ENCODE measurements at places on chromosomes 3 and 15.

DNA sequence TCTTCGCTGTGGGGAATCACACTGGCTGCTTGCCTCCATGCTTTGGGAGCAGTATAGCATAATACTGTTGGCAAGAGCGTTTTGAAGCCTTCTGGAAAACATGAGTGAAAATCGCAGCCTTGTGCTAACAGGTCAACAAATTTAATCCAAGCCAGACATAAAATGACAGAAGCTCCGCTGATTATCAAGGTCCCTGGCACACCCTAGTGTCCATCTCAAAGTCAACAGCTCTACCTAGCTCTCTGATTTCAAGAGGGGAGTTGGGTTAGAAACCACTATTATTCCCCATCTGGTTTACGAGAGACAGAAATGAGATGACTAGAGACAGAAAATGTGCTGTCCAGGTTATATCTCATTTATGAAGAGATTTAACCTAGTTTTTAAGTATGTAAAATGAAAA lies 73.6 kb upstream of the MDFIC2 start:
- DNase-seq = no peak

DNA sequence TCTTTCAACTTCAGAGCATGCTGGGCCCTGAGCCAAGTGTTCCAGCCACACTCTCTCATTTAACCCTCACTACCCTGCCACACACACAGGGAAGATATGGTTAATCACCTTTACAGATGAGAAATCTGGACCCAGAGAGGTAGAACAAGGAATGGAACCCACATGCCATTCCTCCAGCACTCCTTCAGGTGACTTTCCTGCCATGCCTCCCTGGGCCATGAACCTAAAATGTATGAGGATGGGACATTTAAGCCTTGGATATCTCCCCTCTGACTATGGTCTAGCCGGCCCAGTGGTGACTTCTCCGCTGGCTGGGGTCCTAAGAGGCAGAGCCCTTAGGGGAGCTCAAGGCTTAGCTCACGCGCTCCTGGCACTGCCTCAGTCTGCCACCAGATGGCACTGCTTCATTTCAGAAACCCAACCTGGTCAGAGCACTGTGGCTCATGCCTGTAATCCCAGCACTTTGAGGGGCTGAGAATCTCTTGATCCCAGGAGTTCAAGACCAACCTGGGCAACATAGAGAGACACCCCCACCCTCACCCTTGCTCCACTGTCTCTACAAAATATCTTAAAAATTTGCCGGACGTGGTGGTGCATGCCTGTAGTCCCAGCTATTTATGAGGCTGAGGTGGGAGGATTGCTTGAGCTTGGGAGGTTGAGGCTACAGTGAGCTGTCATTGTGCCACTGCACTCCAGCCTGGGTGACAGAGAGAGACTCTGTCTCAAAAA lies 2.2 kb upstream of the DCAF1 start:
- DNase-seq = peak; percentile 72

- DNase-seq = peak; percentile 58
Measured at GRCh38 chr3:15795651-15796308, 2.0 kb downstream of the ANKRD28 start.

DNA sequence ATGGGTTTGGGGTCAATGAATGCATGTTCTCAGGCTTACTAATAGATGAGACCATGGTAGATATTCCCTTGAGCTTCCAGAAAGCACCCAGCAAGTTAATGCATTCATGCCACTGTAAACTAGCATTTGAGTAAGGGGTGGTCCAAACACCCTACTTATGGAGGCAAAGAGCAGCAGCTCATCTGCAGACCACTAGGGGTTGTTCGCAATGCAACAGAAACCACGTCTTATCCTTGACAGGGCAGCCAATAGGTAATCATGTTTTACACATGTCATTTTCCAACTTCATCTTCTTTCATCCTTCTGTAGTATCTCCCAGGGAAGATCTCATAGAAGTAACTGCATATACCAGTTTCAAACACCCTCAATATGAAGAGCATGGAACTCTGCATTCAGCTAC lies 330.2 kb downstream of the RORA start:
- no peak for DNase-seq

DNA sequence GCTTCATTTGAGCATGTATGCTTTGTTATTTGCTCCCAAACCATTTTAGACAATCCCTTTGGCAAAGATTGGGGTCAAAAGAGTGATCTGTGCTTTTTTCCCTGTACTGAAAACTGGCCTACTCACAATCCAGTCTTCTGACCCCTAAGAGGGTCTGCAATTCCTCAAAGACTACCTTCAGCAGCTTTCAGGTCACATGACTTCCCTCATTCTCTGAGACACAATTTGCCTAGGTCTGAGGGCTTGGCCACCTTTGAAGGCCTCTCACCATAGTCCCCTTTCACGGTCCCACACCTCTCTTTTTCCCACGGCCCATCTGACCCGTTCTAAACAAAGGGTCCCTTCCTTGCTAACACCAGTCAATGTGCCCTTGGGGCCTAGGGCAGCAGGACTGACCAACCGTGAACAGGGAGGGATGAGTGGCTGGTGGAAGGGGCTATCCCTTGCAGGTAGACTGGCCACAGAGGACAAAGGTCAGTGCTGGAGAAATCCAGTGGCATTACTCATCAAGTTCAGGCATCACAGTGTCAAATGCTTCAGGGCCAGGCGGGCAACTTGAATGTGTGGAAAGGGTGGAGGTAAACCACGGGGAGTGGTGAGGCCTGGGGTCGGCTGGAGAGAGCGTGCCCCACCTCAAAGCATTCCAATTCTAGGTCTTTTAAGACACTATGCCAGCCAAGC lies 10.8 kb downstream of the RASL12 start:
- no peak for DNase-seq

- DNase-seq = no peak
Measured at GRCh38 chr3:30181178-30181465, 425.3 kb upstream of the TGFBR2 start.

- no peak for DNase-seq
Measured at GRCh38 chr3:174216946-174217718, 642.0 kb upstream of the NAALADL2 start.

GRCh38 chr3:48347500-48347899 lies 14.0 kb upstream of the SPINK8 start:
- DNase-seq = no peak

DNA sequence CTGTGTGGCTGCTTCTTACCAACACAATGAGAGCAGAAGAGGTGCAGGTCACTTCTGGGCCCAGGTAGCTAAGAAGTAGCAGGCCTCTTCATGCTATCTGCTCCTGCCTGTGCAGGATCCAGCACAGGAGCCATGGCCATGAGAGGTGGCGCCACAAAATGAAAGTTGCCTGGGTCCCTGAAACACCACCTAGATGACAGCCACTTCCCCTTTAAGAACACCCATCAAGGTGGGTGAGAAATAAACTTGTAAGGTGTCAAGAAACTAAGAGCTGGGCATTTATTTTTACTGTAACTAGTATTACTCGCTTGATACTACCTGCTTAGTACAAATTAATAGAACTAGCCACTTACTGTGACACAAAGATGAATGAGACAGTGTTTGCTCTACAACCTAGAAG lies 484.6 kb upstream of the TBL1XR1 start:
- DNase-seq = no peak

DNA sequence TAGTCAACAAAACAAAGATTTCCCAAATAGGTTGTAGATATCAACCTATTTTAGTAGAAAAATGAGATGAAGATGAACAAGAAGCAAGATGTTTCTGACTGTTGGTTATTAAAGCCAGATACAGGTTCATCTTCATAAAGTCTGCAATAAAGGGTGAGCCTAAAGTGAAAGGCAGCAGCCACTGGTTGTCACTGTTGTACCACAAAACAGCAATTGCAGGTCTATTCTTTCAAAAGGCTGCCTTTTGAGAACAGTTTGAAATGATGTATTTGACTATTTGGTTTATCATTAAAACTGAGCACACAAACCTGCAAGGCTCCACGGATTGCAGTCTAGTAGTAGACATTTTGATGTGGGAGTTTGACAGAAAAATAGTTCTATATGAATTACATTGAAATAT lies 543.4 kb downstream of the GBE1 start:
- peak; percentile 34 for DNase-seq

DNA sequence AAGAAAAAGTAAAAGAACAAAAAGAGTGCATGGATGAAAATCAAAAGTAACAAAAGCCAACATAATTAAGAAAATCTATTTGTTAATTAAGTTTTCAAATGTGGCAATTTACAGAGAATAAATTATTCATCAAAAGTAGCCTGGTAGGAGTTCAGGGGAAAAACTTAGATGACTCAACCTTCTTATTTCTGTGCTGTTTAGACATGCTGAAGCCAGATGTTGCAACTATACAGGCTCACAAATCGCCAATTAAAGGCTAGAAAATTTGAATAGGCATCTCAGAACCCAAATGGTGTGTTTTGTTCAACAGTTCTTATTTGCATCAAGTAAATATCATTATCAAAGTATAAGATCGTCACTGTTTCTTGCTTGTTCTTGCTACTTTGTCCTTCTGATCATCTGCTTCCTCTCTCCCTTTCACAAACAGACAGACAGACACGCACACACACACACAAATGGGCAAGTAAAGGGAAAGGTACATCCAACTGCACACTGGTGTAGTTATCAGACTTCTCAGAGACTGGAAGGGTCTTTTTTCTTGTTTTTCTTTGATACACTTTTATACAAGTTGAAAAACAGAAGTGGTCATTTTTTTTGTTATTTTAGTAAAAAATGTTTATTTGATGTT lies 572.2 kb downstream of the MECOM start:
- peak; percentile 76 for DNase-seq

GRCh38 chr15:89932880-89933279 lies 20.1 kb upstream of the ARPIN start:
- DNase-seq = no peak

- DNase-seq = peak; percentile 90
Measured at GRCh38 chr15:91561371-91562100, 292.0 kb upstream of the SLCO3A1 start.

GRCh38 chr15:23035964-23036566 lies 3.3 kb downstream of the TUBGCP5 start:
- DNase-seq = peak; percentile 61

GRCh38 chr15:89303986-89304385 lies 30.6 kb downstream of the POLG start:
- DNase-seq = no peak

DNA sequence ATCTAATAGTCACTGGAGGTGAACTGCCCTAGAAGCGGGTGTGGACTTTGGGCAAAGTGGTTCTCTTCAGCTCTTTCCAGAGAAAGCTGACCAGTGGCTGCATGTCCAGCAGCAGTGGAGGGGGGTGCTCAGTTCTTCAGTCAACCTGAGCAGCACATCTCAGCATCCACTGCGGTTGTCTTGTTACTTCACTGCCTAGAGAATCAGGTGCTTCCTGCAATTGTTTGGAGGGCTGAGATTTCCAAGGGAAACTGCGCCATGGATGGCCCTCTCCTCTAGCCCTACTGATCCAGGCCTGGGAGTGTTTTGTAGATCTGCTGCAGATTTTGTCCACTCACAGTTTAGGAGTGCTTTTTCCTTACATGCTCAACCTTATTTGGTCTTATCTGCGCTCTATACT lies 65.6 kb upstream of the CFAP161 start:
- no peak for DNase-seq

- no peak for DNase-seq
Measured at GRCh38 chr15:34160735-34161134, 49.2 kb downstream of the KATNBL1 start.

DNA sequence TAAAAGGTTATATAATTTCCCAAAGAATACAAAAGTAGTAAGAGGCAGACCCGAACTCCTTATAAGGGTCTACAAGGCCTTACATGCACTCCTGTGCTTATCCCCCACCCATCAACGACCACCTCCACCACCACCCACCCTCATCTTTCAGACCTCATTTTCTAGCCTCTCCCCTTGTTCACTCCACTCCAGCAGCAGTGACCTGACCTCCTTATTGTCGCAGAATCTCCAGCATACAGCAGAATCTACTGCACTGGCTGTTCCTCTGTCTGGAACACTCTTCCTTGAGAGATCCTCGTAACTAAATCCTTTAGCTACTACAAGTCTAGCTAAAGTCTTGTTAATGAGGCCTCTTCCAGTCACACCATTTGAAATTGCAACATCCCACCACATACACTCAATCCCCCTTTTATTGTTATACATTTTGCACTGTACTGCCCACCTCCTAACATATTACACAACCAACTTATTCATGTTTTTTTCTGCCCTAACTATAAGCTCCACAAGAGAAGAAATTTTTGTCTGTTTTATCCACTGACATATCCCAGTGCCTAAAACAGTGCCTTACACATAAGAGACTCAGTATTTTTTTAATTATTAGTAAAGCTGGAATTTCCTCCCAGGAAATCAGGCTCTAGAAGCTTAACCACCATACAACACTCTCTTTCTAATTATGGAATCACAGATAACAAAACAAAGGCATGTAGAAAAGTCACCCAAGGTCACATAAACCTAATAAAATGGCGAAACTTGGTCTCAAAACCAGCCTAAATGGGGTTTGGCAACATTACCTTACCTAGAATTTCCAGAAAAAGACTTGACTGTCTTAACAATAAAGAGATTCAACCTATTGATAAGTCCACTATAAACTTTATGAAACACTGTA lies 40.2 kb downstream of the ZNF148 start:
- no peak for DNase-seq

DNA sequence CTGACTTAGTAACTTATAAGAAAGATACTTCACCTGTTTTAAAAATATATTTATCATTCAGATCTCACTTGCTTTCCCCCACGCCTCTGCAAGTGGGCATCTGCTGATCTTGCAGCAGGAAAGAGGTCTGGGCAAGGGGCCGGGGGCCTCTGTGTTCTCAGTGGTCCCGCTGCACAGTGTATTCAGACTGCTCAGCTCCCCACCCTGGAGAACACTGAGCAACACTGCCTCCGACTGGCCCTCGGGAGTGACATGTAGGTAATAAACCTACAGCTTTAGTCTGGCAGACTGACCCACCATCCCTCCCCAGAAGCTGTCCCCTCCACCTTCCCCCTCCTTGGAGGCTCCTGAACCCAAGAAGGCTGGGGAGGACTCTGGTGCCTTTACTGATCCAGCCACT lies 43.8 kb downstream of the GABRB3 start:
- DNase-seq = no peak

DNA sequence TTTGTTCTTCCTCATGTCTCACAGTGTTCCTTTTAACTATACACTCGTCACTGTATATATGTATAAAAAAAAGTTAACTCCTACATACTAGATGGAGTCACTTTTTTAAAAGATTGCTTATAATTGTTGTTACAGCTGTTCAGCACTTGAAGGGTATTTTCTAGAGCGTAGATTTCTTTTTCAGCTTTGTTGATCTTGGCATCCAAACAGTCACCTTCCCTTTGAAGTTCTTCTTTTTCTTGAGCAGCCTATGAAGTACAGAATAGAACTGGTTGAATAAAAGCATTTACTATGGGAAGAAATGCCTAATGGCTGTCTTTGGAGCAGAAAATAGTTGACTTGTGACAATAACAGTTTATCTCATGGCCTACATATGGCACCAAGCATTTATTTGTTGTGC lies 17.8 kb downstream of the TTC14 start:
- no peak for DNase-seq
